Activated naive CD4-positive, alpha-beta T cell treated with anti-CD3 and anti-CD28 coated beads for 36 hours (primary cell): ENCODE measurements at places on chromosomes 1 and 21.

- H3K4me3 ChIP-seq: no peak overlapping the region
- H3K4me1 ChIP-seq: no peaks in the 10 kb centered on the region
- peaks cover 17% of the 10 kb centered on the region for H3K36me3 ChIP-seq
- H3K27ac ChIP-seq: no peak overlapping the region
These were observed 43.0 kb downstream of the KDM1A start for GRCh38 chr1:23062271-23062670.

DNA sequence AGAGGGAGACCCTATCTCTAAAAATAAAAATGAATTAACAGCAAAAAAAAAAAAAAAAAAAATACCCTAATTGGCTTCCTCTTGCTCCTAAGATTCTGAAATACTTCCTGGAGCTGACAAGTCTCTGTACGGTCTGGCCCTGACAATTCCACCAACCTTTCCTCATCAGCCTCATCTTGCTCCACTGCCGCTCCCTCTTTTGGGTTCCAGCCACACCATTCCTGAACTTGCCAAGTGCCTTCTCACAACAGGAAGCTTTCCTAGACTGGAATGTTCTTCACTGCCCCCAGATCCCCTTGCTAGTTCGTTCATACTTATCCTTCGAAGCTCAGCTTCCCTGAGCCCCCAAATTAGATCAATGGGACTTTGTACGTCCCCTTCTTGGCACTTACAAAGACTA, 37.0 kb downstream of the AKNAD1 start:
- no peak for DNase-seq
- H3K36me3 ChIP-seq: no peaks in the 10 kb centered on the region
- peaks cover 3% of the 10 kb centered on the region for H3K27me3 ChIP-seq
- H3K27ac ChIP-seq: no peak overlapping the region
- no peak overlapping the region for H3K4me3 ChIP-seq

DNA sequence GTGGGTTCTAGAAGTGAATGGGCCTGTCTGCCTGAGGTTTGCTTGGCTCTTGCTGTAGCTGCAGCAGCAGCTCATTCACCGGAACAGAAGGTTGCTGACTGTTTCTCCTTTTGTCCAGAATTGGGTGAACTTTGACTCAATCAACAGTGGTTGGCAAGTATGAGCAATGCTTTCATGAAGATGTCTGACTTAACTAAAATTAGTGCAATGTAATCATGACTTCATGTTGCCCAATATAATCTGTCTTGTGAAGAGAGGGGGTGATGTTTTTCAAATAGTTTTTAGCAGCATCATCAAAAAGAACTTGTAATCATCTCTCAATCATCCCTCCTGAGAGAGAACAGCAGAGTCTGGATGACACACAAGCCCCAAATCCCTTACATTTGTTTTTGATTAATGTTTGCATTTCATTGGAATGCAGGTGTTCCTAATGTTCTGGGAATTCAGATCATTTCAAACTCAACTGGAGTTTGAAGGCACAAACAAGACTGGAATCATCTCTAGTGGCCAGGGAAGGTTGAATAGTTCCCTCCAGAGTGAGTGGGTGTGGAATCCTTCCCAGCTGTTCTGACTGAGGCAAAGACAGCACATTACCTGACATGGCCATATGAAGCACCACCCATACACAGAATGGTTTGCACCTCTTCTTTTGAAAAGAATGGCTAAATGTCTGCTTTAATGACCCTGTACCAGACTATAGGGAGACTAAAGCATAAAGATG, 82.9 kb downstream of the HLX start:
- no peaks in the 10 kb centered on the region for H3K4me1 ChIP-seq
- H3K36me3 ChIP-seq: no peaks in the 10 kb centered on the region
- no peak for DNase-seq
- H3K27me3 ChIP-seq: no peaks in the 10 kb centered on the region
- H3K27ac ChIP-seq: no peak overlapping the region
- H3K4me3 ChIP-seq: no peak overlapping the region

DNA sequence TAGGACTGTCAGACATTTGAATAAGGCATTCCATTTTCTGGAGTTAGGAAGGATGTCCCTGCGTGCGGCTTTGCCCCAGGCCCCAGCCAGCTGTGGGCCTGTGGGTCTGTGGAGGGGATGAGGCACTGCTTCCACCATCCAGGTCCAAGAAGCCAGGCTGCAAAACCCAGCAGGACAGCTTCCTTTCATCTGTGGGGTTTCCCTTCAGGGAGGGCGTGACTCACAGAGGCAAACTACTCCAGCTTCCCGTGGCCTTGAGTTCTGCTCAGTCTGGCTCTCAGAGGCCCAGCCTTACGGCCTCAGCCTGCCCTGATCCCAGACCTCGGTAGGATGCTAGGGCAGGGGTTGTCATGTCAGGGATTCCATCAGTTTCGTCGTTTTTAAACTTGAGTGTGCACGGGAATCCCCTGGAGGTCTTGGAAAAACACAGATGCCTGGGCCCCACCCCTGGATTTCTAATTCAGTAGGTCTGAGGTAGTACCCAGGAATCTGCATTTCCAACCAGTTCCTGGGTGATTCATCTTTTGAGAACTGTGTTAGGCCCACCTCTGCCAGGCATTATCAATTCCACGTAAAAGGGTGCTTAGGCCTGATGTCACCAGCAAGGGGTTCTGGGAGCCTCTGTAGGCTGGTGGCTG, 32.3 kb upstream of the TENT5C start:
- no peak overlapping the region for H3K27ac ChIP-seq
- peaks cover 12% of the 10 kb centered on the region for H3K4me1 ChIP-seq

GRCh38 chr1:180382326-180383115, 119.9 kb downstream of the ACBD6 start:
- H3K27me3 ChIP-seq: no peaks in the 10 kb centered on the region
- H3K36me3 ChIP-seq: peaks cover 62% of the 10 kb centered on the region
- no peak for DNase-seq
- no peak overlapping the region for H3K4me3 ChIP-seq
- no peak overlapping the region for H3K27ac ChIP-seq

- H3K27ac ChIP-seq: no peak overlapping the region
- H3K36me3 ChIP-seq: no peaks in the 10 kb centered on the region
- no peaks in the 10 kb centered on the region for H3K27me3 ChIP-seq
- no peak for DNase-seq
- no peaks in the 10 kb centered on the region for H3K4me1 ChIP-seq
These were observed 120.7 kb downstream of the SEC16B start for GRCh38 chr1:177849130-177849529.

- H3K27ac ChIP-seq: no peak overlapping the region
- no peak overlapping the region for H3K4me3 ChIP-seq
- peaks cover 10% of the 10 kb centered on the region for H3K27me3 ChIP-seq
- H3K36me3 ChIP-seq: no peaks in the 10 kb centered on the region
- DNase-seq: no peak
These were observed 180.4 kb downstream of the NTMT2 start for GRCh38 chr1:170326186-170326585.

- DNase-seq: no peak
- peaks cover 3% of the 10 kb centered on the region for H3K36me3 ChIP-seq
- H3K4me1 ChIP-seq: no peaks in the 10 kb centered on the region
- no peak overlapping the region for H3K27ac ChIP-seq
These were observed 13.2 kb upstream of the DMRTA2 start for GRCh38 chr1:50436489-50436888.

DNA sequence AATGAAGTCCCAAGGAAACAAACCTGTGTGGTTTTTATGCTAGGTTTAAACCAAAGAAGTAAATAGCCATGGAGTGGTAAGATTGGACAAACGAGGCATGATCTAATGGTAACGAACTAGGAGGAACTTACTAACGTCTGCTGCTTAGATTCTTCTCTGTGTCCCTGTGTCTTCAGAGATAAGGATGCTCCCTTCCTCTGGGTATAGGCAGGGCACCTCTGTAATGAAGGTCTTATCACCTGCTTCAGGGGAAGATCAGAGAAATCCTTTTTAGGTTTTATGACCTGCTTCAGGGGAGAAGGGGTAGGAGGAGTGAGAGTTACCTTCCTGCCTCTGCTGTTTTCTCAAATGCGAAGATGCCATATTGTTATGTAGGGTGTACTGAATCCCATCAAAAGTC, 214.9 kb upstream of the L1TD1 start:
- peaks cover 2% of the 10 kb centered on the region for H3K4me1 ChIP-seq
- no peaks in the 10 kb centered on the region for H3K27me3 ChIP-seq
- H3K36me3 ChIP-seq: peaks cover 5% of the 10 kb centered on the region
- DNase-seq: no peak
- H3K4me3 ChIP-seq: no peak overlapping the region
- no peak overlapping the region for H3K27ac ChIP-seq

DNA sequence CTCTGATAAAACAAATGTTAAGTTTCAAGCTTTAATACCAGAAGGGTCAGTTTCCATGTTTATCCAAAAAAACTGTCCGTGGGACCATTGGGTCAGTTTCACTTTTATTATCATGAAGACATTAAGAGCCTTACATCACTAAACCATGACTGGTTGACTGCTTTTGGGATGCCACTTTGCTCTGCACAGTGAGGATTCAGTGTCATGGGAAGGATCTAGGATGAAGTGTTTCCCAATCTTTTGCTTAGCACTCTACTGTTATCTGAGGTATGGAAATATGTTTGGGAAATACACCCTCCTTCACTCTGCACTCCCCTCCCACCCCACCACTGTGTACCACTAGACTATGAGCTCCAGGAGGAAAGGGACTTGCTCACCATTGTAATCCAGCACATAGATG, 16.3 kb downstream of the RPS6KC1 start:
- H3K4me3 ChIP-seq: no peak overlapping the region
- no peaks in the 10 kb centered on the region for H3K27me3 ChIP-seq
- peaks cover 13% of the 10 kb centered on the region for H3K4me1 ChIP-seq
- H3K27ac ChIP-seq: no peak overlapping the region
- no peak for DNase-seq

- no peak for DNase-seq
- H3K27me3 ChIP-seq: peaks cover 60% of the 10 kb centered on the region
- peaks cover 2% of the 10 kb centered on the region for H3K36me3 ChIP-seq
- H3K4me3 ChIP-seq: no peak overlapping the region
- H3K4me1 ChIP-seq: peaks cover 10% of the 10 kb centered on the region
- H3K27ac ChIP-seq: no peak overlapping the region
These were observed 569 bp upstream of the DAB1 start for GRCh38 chr1:57424231-57425027.
